ENCODE measurements at places on chromosomes 7 and 10.
A peak's percentile ranks its signal among the peaks of the same experiment; 100 is the strongest.

GRCh38 chr7:159198016-159198724 lies 53.5 kb upstream of the VIPR2 start:
- DNase-seq = no peak

GRCh38 chr10:86401588-86402282 lies 35.1 kb upstream of the GRID1 start:
- DNase-seq = peak; percentile 60

- DNase-seq = no peak
Observed at GRCh38 chr7:67553378-67553777, 556.7 kb downstream of the TYW1 start.

DNA sequence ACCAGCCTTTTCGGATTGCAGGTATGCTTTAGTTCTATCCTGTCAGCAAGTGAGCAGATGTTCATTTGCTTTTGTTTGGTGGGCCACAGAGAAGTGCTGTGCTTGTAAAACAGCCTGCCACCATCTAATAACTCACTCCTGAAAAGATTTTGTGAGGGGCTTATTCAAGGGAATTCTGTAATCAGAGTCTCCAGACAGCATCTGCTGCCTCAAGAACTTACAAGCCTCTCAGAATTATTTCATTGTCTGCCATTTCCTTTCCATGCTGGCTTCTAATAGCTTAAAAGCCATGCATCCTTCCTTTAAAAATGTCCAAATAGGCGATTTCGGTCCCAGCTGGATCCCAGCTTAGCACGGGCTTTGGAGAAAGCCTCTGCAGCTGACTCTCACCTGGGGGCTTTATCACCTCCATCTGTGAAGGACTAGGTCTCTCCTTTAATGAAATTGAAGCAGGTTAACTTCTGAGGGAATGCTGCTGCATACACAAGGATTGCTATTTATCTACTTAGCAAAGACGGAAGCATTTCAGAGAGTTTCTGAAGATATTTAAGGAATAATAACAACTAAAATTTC lies 48.0 kb downstream of the MALRD1 start:
- no peak for DNase-seq

- no peak for DNase-seq
Observed at GRCh38 chr10:117699436-117700075, 157.0 kb downstream of the EMX2 start.

DNA sequence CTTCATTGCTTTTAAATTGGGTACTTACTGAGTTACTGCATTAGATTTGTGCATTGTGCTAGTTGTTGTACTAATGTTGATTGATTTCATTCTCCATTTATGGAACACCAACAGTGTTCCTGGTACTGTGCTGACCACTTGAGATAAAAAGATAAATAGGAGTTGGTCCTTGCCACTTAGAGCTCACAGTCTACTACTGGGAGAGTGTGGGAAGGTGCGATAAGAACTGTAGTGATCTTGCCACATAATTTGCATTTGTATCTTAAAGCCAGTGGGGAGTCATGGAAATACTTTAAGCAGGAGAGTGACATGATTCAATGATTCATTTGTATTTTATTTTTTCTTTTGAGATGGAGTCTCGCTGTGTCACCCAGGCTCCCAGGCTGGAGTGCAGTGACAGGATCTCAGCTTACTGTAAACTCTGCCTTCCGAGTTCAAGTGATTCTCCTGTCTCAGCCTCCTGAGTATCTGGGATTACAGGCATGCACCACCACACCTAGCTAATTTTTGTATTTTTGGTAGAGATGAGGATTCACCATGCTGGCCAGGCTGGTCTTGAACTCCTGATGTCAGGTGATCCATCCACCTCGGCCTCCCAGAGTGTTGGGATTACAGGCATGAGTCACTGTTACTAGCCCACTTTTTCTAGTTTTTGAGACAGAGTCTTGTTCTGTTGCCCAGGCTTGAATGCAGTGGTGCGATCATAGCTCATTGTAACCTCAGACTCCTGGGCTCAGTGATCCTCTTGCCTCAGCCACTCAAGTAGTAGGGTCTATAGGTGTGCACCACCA lies 51.2 kb upstream of the TMEM248 start:
- no peak for DNase-seq

- DNase-seq = no peak
Observed at GRCh38 chr10:59336632-59337031, 25.7 kb downstream of the FAM13C start.

GRCh38 chr7:101108961-101109360 lies 17.9 kb upstream of the SERPINE1 start:
- no peak for DNase-seq

Data from activated naive CD8-positive, alpha-beta T cell treated with anti-CD3 and anti-CD28 coated beads, Interleukin-2, amount 10 ng/mL, durations not matched to agents 7 days and 5 days (primary cell).